Astrocyte (in vitro differentiated cells and primary cell): ENCODE measurements at places on chromosomes 2 and 18.

GRCh38 chr18:61086657-61087056, 246.6 kb upstream of the CDH20 start:
- no peak for DNase-seq

GRCh38 chr2:8525582-8526402, 156.1 kb upstream of the ID2 start:
- DNase-seq: peak; percentile 48

GRCh38 chr2:64697297-64698176, 43.8 kb upstream of the SERTAD2 start:
- DNase-seq: peak; percentile 78

GRCh38 chr2:191688934-191689695, 11.2 kb downstream of the NABP1 start:
- DNase-seq: peak; percentile 89

- DNase-seq: no peak
Measured at GRCh38 chr2:98656800-98657199, 48.4 kb downstream of the UNC50 start.

GRCh38 chr2:29841386-29842004, 79.9 kb downstream of the ALK start:
- DNase-seq: peak; percentile 3

DNA sequence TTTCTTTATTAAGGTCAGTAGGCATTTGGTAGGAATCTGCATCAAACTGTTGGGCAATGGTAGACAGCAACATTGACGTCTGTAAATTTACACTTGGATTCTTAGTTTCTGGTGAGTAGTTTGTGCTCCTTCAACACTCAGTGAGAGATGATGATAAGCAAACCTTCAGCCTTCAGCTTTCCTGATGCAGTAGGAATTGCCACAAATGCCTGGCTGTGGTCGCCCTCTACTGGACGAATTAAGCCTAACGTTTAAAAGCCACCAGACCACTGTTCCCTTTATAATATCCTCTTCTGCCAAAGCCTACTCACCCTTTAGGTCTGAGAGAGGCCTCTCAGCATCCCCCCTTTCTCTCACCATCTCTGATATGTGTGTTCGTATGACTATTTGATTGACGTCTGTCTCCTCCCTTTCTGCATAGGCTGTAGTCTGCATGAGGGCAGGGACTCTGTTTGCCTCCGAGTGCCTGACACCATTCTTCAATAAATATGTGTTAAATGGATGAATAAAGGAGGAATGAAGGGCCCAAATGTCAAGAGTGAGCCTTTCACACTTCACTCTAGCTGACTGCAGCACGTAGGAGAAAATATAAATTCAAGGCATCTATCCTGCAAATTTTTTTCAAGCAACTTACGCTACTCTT, 47.0 kb upstream of the PLEKHM3 start:
- DNase-seq: peak; percentile 34

DNA sequence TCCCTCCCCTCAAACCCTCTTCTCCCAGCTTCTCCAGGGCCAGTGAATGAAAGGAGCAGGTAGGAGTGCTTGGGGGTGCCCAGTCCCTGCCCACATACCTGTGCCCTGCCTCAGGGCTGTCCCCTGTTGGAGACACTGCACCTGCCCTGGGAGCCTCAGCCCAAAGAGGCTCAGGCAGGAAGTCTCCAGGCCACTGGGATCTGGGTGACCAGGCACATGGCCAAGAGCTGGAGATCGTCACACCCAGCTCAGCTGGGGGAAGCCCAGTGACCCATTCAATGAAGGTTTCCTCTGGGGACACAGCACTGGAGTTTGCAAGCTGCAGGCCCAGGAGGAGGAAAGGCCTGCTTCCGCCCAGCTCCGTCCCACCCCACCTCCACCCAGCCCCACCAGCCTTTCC, 156.4 kb downstream of the ZFP36L2 start:
- no peak for DNase-seq

- DNase-seq: no peak
Measured at GRCh38 chr2:10536569-10537133, 88.5 kb upstream of the ODC1 start.

DNA sequence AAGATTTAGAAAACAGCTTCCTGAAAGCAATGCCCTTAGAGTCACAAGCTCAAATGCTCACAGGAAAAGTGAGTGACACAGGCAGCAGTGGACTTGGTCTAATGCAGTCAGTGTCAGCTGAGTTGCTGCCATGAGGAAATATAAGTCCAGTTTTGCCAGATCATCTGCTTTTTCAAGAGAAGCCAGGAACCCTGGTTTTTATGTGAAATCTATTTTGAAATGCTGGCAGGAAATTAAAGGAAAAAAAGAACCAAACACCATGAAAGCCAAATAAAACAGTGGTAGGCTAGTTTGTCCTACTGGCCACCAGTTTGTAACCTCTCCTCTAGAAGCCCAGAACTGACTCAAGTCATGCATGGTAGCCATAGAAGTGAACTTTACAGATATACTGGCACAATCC, 109.2 kb downstream of the THADA start:
- no peak for DNase-seq

GRCh38 chr2:108575132-108575966, 41.1 kb downstream of the LIMS1 start:
- DNase-seq: peak; percentile 93

DNA sequence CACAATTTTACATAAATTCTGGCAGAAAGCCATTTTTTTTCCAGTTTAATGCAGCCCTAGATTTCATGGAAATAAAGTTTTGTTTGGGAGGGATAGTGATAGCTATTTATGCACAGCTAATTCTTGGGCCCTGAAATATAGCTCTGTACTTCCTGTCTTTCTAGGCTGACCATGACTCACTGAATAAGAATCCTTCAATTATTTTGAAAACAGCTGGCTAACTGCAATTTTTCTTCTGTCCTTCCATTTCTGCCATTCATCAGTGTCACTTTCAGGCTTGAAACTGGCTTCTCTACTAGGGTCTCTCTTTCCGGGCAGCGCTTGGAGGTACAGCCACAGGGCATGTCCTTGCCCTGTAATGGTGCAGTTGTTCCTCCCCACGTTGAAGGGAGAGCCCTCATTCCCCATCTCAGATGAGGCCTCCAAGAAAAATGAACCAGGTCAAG, 97.1 kb upstream of the TMEM178A start:
- DNase-seq: peak; percentile 88

DNA sequence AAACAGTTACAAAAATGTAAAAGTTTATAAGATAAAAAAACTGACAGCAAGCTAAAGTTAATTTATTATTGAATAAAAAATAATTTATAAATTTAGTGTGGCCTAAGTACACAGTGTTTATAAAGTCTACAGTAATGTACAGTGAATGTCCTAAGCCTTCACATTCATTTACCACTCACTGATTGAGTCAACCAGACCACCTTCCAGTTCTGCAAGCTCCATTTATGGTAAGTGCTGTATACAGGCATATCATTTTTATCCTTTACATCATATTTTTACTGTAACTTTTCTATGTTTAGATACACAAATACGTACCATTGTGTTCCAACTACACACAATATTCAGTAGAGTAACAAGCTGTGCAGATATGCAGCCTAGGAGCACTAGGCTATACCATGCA, 184.2 kb upstream of the LRATD1 start:
- DNase-seq: no peak

- DNase-seq: no peak
Measured at GRCh38 chr2:144877893-144878292, 358.0 kb upstream of the ZEB2 start.

DNA sequence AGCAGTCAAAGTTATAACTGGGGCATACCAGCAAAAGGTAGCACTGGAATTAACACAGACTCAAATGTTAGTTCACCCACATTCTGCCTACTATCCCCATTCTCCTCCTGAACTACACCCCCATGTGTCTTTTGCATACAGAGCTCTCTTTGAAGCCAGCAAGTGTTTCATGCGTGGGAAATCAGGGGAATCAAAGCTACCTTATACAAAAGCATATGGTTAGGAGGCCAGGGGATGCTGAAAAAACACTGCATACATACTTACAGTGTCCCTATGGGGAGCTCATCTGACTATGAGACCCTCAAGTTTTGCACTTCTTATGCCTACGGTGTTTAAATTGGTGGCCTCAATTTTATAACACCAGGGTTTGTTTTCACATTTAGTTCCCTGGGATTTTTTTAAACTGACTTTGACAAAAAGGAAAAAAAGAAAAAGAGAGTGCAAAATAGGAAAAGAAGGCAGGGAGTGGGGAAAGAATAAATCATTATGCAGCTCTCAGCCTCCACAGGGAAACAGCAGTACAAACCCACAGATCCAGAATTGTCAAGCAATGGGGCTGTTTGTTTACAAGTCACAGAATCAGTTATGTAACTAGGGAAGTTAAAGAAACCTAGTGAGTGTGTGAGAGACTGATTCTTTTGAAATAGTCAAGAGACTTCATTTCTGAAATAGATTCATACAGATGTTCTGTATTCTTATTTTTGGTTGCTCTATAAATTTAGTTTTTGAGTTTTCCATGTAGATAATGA, 20.1 kb upstream of the PPP3R1 start:
- no peak for DNase-seq

DNA sequence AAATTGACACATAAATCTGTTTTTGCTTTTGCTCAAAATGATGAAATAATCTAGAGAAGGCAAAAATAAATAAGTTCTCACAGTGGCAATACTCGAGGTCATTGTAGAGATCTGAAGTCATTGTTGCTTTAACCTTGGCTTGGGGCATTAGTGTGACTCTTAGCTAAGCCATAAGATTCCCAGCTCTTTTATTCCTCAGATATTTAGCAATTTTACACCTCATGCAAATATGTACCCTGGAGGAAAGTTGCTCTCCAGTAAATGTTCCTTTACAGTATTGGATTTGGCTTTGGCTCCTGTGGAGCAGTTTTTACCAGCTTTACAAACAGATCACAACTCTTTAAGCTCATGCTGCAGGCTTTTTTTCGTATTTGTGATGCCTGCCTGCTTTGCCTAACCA, 134.2 kb upstream of the NABP1 start:
- DNase-seq: no peak

GRCh38 chr2:207879536-207879935, 109.8 kb upstream of the FZD5 start:
- peak; percentile 23 for DNase-seq

DNA sequence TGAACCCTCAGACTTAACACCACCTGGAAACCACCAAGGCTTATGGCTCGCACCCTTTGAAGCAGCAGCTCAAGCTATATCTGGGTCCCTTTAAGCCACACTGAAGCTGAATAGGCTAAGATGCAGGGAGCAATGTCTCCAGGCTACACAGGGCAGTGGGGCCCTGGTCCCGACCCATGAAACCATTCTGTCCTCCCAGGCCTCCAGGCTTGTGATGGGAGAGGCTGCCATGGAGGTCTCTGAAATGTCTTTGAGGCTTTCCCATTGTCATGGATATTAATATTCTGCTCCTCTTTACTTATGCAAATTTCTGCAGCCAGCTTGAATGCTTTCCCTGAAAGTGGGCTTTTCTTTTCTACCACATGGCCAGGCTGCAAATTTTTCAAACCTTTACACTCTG, 608.7 kb downstream of the CNTNAP5 start:
- DNase-seq: no peak

- DNase-seq: no peak
Measured at GRCh38 chr18:63579616-63580015, 7.5 kb upstream of the SERPINB13 start.

GRCh38 chr18:7684966-7685365, 117.8 kb downstream of the PTPRM start:
- no peak for DNase-seq

- peak; percentile 51 for DNase-seq
Measured at GRCh38 chr18:36580266-36580665, 248.5 kb downstream of the TPGS2 start.

- DNase-seq: no peak
Measured at GRCh38 chr2:216693414-216694080, 1.8 kb downstream of the IGFBP5 start.

GRCh38 chr2:165899311-165899710, 54.3 kb downstream of the TTC21B start:
- no peak for DNase-seq

- no peak for DNase-seq
Measured at GRCh38 chr2:170201275-170201674, 23.3 kb downstream of the MYO3B start.

GRCh38 chr2:120985997-120986651, 250.5 kb downstream of the GLI2 start:
- no peak for DNase-seq

GRCh38 chr18:13681701-13682100, 44.7 kb downstream of the FAM210A start:
- DNase-seq: no peak

GRCh38 chr2:144117086-144117485, 402.8 kb downstream of the ZEB2 start:
- no peak for DNase-seq

- DNase-seq: no peak
Measured at GRCh38 chr2:22487541-22487940, 897.4 kb upstream of the KLHL29 start.

GRCh38 chr18:47979611-47980200, 49.2 kb upstream of the SMAD2 start:
- DNase-seq: no peak

- DNase-seq: peak; percentile 75
Measured at GRCh38 chr18:8802017-8802672, 96.8 kb downstream of the MTCL1 start.

GRCh38 chr2:161124201-161124600, 36.0 kb upstream of the TANK start:
- no peak for DNase-seq

DNA sequence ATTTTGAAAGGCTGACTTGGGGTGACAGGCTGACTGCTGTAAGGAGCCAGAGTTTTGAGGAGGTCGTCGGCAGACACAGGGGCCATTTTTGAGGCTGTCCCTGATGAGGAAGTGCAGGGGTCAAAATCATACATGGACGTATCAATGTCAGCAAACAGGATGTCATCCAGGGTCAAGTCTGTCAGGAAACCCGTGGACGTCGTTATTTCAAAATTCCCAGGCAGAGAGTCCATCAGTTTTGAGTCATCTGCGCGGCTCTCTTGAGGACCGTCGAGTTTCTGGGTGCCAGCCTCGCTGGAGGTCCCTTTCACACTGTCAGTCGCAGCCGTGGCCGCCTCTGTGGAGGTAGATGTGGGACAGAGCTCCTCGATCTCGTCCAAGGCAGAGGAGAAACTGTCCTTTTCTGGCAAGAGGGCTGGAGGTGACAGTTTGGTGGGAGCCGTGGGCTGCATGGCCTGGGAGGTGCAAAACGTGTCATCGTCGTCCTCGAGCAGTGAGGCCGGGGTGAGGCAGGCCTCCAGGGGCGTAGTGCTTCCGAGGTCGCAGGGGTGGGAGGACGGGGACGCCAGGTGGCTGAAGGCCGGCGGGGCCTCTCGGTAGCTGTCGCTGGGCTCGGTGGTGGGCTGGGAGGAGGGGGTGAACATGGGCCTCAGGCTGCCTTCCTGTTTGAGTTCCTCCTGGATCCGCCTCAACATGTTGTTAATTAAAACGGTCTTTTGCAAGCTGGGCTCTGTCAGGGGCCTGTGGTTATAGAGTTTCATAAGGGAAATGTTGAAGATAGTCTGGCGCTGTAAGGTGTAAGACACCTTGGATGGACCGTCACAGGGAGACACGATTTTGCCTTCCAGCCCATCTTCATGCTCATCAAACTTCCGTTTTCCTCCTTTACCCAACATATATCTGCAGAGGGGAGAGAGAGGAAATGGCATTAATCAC, 17.5 kb downstream of the SERTAD2 start:
- no peak for DNase-seq
